Activated naive CD4-positive, alpha-beta T cell treated with anti-CD3 and anti-CD28 coated beads, Interleukin-2, amount 10 ng/mL, durations not matched to agents 7 days and 5 days (primary cell): ENCODE measurements at places on chromosomes 7 and 10.

GRCh38 chr7:135573541-135573940, 15.8 kb downstream of the NUP205 start:
- no peak for DNase-seq

DNA sequence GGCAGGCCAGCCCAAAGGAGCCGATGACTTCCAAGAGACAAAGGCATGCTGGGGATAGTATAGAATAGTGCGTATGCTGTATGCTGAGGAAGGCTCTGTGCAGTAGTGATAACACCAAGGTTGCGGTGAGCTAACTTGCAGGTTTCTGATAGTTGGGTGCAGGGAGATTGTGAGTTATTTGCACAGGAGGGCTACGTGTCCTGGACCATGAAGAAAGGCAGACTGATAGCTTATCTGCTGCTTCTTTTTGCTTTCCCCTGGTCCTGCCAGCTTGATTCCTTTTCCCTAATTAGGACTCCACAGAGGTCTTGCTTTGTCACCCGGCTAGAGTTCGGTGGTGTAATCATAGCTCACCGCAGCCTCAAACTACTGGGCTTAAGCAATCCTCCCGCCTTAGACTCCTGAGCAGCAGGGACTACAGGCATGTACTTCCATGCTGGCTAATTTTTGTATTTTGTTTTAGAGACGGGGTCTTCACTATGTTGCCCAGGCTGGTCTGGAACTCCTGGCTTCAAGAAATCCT, 43.9 kb upstream of the ARHGAP12 start:
- DNase-seq, result no peak

DNA sequence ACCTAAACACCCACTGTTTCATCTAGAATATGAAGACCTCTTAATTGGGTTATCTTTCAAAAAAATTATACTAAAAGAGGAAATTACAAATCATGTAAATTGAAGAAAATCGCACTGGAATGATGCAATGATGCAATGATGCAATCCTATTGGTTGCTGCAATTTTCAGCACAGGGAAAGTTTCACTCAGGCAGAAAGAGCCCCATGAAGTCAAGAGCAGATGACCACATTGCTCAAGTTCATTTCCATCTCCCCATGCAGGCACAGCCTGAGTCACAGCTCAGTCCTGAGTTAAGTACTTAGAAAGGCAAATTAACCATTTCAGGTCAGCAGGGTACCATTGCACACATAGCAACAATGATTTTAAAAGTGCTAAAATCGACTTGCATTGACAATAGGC, 180.3 kb upstream of the MYO3A start:
- no peak for DNase-seq

- no peak for DNase-seq
These were observed 115.2 kb downstream of the HIP1 start for GRCh38 chr7:75623390-75624133.

- no peak for DNase-seq
These were observed 84.5 kb upstream of the DYNC1I1 start for GRCh38 chr7:95687759-95688343.

DNA sequence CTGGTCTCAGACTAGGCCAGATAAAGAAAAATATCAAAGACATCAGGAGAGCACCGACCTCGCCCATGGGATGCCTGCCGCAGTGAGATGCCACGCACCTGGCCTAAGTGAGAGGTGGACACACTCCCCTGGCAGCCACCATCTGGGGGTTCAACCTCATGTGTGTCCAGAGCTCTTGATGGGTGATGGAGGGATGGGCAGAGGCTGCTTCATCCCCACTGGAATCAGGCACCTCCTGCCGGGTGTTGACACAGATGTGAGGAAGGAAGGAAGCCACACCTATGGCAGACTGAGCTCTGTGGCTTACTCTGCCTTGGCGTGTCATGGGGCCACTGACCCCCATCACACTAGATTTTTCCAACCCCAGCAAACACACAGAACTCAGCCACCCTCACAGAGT, 11.4 kb downstream of the ZNF488 start:
- DNase-seq, result peak; percentile 18

DNA sequence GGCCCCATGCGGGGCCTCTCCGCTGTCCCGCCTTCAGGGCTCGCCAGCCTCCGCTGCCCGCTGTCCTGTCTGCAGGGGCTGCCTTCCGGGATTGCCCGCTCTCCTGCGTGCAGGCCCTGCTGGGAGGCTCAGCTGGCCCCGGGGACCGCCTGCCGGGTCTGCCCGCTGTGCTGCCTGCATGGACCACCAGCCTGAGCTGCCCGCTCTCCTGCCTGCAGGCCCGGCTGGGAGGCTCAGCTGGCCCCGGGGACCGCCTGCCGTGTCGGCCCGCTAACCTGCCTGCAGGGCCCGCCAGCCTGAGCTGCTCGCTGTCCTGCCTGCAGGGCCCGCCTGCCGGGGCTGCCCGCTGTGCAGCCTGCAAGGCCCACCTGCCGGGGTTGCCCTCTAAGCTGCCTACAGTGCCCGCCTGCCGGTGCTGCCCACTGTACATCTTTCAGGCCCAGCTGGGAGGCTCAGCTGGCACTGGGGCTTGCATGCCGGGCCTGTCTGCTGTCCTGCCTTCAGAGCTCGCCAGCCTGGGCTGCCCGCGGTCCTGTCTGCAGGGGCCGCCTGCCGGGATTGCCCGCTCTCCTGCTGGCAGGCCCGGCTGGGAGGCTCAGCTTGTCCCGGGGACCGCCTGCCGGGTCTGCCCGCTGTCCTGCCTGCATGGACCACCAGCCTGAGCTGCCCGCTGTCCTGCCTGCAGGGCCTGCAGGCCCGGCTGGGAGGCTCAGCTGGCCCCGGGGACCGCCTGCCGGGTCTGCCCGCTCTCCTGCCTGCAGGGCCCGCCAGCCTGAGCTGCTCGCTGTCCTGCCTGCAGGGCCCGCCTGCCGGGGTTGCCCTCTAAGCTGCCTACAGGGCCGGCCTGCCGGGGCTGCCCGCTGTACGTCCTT, 165.1 kb downstream of the GLRX3 start:
- peak; percentile 75 for DNase-seq

DNA sequence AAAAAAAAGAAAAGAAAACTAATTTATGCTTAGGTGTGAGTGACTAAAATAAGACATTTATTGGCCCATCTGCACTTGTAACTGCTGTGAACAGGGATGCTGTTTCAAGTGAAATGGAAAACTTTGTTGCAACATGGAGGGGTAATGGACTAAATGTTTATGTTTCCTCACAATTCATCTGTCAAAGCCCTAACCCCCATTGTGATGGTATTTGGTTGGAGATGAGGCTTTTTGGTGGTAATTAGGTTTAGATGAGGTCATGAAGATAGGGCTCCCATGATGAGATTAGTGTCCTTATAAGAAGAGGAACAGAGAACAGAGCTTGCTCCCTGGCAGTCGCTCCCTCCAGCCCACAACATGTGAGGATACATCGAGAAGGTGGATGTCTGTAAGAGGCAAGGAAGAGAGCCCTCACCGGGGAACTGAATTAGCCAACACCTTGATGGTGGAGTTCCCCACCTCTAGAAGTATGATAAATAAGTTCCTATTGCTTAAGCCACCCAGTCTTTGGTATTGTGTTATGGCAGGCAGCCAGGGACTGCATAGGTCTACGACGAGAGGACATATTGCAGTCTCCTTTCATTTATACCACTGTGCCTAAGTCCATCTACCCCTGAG, 28.6 kb upstream of the VCL start:
- DNase-seq, result no peak

DNA sequence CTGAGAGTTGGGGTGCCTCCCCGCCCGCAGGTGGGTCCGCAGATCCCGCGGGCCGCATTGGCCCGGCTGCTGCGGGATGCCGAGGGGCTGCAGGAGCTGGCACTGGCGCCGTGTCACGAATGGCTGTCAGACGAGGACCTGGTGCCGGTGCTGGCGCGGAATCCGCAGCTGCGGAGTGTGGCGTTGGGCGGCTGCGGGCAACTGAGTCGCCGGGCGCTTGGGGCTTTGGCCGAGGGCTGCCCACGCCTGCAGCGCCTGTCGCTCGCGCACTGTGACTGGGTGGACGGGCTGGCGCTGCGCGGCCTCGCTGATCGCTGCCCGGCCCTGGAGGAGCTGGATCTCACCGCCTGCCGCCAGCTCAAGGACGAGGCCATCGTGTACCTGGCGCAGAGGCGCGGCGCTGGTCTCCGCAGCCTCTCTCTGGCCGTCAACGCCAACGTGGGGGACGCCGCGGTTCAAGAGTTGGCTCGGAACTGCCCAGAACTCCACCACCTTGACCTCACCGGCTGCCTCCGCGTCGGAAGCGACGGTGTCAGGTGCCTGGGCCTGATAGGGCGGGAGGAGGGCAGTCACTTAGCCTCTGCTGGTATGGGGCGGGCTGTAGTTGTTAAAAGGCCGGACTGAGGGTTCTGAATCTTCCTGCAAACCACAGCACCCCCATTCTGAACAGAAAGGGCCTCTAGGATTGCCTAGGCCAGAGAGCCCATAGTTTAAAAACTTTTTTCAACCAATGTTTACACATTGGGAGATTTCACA, 1.3 kb downstream of the FBXL15 start:
- DNase-seq, result peak; percentile 54

GRCh38 chr10:103677486-103678177, 177.7 kb downstream of the SH3PXD2A start:
- DNase-seq, result no peak

DNA sequence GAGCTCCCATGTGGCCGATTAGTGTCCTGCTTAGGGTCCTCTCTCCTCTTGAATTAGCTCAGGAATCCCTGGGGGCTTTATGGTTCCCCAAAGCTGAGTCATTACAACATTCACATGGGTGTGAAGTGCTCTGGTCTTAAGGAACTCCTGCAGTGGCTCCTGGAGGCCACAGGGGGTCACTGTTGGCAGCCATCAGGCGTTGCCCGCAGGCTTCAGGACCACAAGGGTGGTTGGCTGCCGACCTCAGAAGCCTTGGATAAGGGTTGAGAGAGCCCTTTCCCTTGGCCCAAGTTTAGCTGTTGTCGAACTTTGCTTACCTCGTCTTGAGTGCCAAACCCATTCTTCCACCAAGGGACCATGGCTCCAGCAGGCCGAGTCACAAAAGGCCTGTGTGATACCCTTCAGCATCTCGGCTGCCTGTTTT, 61.7 kb downstream of the SH2D4B start:
- DNase-seq, result peak; percentile 59

GRCh38 chr10:26621889-26622711, 75.4 kb upstream of the PDSS1 start:
- no peak for DNase-seq

GRCh38 chr10:119737823-119738222, 12.0 kb downstream of the INPP5F start:
- no peak for DNase-seq

DNA sequence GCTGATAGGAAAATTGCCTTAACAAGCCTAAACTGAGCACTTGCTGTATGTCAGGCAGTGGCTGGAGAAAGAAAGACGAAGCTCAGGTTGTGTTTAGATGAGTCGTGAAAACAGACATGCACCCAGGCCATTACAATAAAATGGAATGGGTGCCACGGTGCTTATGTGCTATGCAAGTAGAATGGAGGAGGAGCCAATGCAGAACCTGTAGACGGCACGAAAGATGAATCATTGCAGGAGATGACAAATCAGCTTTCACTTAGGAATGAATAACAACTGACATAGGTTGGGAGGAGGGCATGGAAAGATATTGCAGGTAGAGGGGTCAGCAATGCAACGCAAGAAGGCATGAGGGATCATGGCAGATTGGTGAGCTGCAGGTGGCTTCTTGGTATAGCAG, 61.2 kb upstream of the ARHGAP21 start:
- no peak for DNase-seq

GRCh38 chr10:29969255-29970011, 90.0 kb downstream of the JCAD start:
- DNase-seq, result no peak

DNA sequence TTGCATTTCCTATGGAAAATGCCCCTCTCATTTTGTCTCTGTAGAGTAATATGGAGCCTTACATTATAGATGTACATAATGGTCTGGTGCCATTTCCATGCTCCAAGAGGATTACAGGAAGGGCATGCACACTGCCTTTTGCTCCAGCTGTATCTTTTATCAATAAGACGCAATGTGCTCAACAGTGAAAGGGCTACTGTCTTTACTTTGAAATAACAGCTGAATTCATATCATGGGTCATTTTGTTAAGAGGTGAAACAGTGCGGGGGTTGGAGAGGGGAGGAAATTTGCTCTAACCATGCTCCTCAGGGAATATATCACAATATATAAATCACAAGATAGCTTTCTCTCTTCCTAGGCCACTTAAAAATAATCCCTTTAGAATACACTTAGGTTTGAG, 77.7 kb downstream of the ICA1 start:
- DNase-seq, result no peak

GRCh38 chr10:35696392-35697287, 54.5 kb upstream of the FZD8 start:
- no peak for DNase-seq

DNA sequence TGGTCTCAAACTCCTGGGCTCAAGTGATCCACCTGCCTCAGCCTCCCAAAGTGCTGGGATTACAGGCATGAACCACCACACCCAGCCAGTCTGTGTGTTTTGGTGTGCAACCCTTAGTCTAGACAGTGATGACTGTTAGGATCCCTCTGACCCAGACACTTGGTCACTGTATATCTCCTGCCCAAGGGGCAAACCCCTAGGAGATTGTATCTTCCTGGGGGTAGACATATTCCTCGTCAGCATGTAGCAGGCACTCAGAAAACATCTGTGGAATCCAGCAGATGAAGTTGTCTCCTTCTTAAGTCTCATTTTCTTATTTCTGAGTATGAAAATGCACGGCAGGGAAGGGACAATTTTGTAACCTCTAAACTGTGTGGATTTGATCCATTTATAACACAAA, 292.5 kb downstream of the GFRA1 start:
- DNase-seq, result no peak

GRCh38 chr10:110446954-110447608, 50.6 kb upstream of the DUSP5 start:
- no peak for DNase-seq
